ENCODE measurements at places on chromosomes 2 and 18.

DNA sequence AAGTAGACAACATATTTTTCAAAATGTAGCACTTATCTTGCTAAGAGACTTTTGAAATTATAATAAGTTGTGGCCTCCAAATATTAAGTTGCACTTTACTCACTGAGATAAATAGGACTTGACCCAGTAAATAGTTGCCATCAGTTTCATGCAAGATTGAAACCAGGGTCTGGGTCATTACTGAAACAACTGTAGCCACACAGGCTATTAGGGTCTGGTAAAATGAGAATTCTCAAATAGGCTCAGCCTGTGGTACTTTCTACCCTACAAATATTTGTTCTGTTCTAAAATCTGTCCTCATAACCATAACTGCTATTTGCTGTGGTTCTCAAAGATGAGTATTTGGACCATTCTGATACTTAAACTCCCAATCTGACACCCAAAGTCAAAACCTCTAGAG lies 115.4 kb upstream of the STK17B start:
- no peak for DNase-seq
- no peaks in the 10 kb centered on the region for H3K36me3 ChIP-seq
- no peak overlapping the region for H3K4me3 ChIP-seq

DNA sequence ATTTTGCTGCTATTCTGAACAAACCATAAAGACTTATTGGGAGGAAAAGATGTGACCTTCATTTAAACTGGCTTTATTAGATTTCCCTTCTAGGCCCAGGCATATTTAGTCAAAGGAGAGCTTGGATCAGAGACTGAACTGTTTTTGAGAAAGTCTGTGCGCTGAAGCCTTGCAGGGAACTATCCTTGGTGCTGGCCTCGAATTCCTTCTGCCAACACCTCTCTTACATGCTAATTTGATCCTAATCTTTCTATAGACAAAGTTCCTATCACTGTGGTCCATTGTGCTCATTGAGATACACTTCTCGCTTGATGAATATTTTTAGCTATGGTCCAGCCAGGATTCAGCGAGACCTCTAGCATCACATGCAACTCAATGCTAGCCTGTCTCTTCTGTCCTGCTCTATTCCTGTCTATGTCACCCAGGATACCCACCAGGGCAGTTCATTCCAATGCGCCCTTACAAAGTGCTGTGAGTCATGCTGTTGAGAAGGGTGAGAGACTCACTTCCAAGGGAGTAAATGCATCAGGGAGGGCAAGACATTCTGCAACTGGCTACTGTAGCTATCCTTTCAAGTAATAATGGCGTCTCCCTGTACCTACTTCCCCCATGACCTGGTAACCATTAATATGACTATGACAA lies 356.7 kb upstream of the LYPD1 start:
- H3K4me3 ChIP-seq = no peak overlapping the region
- H3K4me1 ChIP-seq = no peaks in the 10 kb centered on the region
- H3K27me3 ChIP-seq = no peaks in the 10 kb centered on the region
- DNase-seq = no peak
- no peaks in the 10 kb centered on the region for H3K36me3 ChIP-seq

- no peak for DNase-seq
- H3K27me3 ChIP-seq = no peaks in the 10 kb centered on the region
- H3K36me3 ChIP-seq = no peaks in the 10 kb centered on the region
- H3K27ac ChIP-seq = peak overlapping the region; percentile 89
- H3K4me3 ChIP-seq = no peak overlapping the region
Measured at GRCh38 chr2:239911641-239912071, 113.5 kb downstream of the NDUFA10 start.

- no peak for DNase-seq
- no peaks in the 10 kb centered on the region for H3K4me1 ChIP-seq
- no peak overlapping the region for H3K27ac ChIP-seq
- H3K27me3 ChIP-seq = no peaks in the 10 kb centered on the region
- no peaks in the 10 kb centered on the region for H3K36me3 ChIP-seq
Measured at GRCh38 chr2:31429759-31430438, 15.4 kb upstream of the XDH start.

DNA sequence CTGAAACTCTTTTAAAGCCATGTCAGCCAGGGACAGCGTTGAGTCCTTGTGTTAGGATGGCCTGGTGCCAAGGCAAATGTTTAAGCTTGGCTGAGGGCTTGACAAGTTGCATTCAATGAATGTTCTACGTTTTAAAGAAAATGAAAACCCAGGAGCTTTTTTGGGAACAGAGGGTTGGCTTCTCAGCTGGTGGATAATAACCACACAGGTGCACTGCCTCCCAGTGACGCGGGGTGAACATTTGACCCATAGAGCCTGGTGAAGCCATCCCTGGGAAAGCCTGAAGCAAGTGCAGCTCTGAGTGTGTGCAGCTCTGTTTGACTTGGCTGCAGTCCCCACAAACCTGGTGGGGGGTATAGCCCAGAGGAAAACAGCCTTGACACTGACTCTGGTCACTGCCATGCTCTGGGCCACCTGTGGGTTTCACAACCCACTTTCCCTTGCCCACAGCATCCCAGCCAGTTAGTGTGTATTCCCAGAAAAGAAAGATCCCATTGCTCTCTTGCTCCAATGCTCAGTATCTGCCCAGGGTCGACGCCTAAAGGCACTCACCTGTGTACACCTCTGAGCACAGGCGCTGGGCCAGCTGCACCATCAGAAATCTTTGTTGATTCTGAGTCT lies 874.9 kb downstream of the RNF144A start:
- no peaks in the 10 kb centered on the region for H3K36me3 ChIP-seq
- no peaks in the 10 kb centered on the region for H3K27me3 ChIP-seq
- DNase-seq = peak; percentile 42
- H3K4me3 ChIP-seq = no peak overlapping the region

DNA sequence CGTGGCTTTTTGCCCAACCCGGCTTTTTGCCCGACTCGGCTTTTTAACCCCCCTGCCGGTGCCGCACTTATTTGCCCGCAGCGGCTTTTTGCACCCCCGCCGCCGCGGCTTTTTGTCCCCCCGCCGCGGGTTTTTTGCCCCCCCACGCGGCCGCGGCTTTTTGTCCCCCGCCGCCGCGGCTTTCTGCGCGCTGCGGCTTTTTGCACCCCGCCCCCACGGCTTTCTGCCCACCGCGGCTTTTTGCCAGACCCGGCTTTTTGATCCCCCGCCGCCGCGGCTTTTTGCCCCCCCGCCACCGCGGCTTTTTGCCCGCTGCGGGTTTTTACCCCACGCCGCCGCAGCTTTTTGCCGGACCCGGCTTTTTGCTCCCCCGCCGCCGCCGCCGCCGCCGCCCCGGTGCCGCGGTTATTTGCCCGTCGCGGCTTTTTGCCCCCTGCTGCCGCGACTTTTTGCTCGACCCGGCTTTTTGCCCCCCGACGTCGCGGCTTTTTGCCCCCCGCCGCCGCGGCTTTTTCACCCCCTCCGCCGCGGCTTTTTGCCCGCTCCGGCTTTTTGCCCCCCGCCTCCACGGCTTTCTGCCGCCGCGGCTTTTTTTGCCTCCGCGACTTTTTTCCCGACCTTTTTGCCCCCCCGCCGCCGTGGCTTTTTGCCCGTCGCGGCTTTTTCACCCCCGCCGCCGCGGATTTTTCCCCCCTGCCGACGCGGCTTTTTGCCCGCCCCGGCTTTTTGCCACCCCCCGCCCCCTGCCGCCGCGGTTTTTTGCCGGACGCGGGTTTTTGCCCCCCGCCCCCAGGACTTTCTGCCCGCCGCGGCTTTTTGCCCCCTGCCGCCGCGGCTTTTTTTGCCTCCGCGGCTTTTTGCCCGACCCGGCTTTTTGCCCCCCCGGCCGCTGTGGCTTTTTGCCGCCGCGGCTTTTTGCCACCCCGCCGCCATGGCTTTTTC lies 2786.5 kb downstream of the RPIA start:
- H3K27me3 ChIP-seq = peaks cover 8% of the 10 kb centered on the region
- no peak overlapping the region for H3K27ac ChIP-seq
- peaks cover 20% of the 10 kb centered on the region for H3K4me1 ChIP-seq
- no peaks in the 10 kb centered on the region for H3K36me3 ChIP-seq

DNA sequence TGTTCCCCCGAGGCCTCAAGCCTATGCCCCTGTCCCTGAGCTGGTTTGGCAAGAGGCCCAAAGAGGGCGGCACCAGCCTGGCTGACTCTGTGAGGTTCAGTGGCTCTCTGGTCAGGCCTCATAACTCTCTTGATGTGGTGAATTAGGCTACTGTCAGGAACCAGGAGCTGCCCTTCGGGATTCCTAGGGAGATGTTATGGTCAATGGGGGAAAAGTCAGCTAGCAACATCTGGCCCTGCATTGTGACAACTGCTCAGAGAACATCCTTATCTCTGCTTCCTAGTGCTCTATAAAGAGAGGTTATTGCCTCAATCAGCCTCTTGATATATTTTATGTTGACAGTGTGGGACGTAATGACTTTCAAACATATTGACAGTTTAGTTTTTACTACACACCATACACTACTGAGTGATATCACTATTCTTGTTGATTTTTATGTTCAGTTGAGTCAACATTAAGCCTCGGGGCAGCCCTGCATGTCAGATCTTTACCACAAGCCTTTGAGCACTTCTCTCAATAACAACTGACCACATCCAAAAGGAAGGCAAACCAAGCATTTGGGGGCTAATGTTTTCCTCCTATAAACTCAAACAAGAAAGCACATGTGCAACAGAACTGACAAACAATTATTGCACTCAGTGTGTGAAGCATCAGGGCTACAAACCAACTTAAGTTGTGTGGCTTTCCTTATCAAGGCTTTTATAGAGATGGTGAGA lies 448.3 kb upstream of the SLC14A2 start:
- H3K27me3 ChIP-seq = no peaks in the 10 kb centered on the region
- no peak for DNase-seq
- no peak overlapping the region for H3K4me3 ChIP-seq
- H3K27ac ChIP-seq = no peak overlapping the region
- no peaks in the 10 kb centered on the region for H3K36me3 ChIP-seq

GRCh38 chr2:13010283-13010682 lies 293.5 kb downstream of the TRIB2 start:
- no peak overlapping the region for H3K4me3 ChIP-seq
- no peak for DNase-seq
- H3K4me1 ChIP-seq = peaks cover 6% of the 10 kb centered on the region
- H3K27ac ChIP-seq = no peak overlapping the region

GRCh38 chr2:88838165-88838635 lies 146.7 kb downstream of the RPIA start:
- H3K36me3 ChIP-seq = no peaks in the 10 kb centered on the region
- H3K27me3 ChIP-seq = no peaks in the 10 kb centered on the region
- no peak for DNase-seq
- no peak overlapping the region for H3K27ac ChIP-seq
- peaks cover 3% of the 10 kb centered on the region for H3K4me1 ChIP-seq

- no peaks in the 10 kb centered on the region for H3K27me3 ChIP-seq
- H3K36me3 ChIP-seq = no peaks in the 10 kb centered on the region
- DNase-seq = peak; percentile 20
- H3K4me3 ChIP-seq = no peak overlapping the region
Measured at GRCh38 chr2:241895712-241896641, 26.4 kb downstream of the RTP5 start.

DNA sequence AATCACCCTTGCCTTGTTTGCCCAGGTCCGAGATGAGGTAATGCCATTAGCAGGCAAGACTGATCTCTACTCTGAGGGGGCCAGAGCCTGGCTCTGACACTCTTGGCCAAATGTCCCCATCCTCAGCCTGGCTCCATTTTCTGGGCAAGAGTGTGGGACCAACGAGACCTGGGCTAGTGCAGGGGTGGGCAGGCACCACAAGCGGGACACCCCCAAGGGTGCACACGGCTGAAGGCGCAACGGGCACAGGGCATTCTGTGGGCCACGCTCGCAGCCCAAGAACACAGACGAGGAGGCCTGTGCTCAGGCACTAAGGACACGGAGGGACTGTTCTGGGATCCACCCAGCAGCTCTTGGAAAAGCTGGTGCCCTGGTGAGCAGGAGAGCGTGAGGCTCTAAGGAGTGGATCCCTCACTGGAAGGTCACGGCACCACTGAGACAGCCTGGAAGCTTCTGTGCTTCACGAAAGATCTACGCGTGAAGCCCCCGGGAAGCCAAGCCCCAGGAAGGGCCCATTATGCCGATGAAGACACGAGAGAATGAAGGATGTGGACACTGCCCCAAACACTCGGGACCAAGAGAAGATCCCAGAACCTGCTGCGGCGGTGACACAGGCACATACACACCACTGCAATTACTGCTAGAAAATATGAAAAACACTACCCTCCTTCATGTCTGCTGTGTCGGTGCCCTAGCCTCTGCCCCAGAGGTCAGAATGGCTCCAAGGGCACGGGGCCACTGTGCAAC lies 138.2 kb downstream of the HDAC4 start:
- no peaks in the 10 kb centered on the region for H3K27me3 ChIP-seq
- H3K36me3 ChIP-seq = no peaks in the 10 kb centered on the region
- H3K4me3 ChIP-seq = no peak overlapping the region
- H3K4me1 ChIP-seq = peaks cover 63% of the 10 kb centered on the region
- DNase-seq = no peak
- no peak overlapping the region for H3K27ac ChIP-seq

- no peaks in the 10 kb centered on the region for H3K4me1 ChIP-seq
- H3K36me3 ChIP-seq = no peaks in the 10 kb centered on the region
- H3K4me3 ChIP-seq = no peak overlapping the region
Measured at GRCh38 chr2:26537826-26538475, 60.0 kb upstream of the OTOF start.

- no peaks in the 10 kb centered on the region for H3K4me1 ChIP-seq
- no peaks in the 10 kb centered on the region for H3K27me3 ChIP-seq
- H3K36me3 ChIP-seq = no peaks in the 10 kb centered on the region
- DNase-seq = no peak
Measured at GRCh38 chr2:19474128-19474527, 115.7 kb upstream of the OSR1 start.

DNA sequence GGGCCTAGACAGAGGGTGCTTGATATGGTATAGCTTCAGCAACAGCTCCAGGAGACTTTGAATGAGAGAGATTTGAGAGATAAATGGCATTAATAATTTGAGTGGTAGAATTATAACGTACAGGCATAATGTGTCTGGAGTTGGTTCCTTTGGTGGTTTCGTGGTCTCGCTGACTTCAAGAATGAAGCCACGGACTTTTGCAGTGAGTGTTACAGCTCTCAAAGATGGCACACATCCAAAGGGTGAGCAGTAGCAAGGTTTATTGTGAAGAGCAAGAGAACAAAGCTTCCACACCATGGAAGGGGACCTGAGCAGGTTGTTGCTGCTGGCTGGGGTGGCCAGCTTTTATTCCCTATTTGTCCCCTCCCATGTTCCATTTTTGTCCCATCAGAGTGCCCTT lies 23.1 kb downstream of the PDCD1 start:
- H3K4me1 ChIP-seq = no peaks in the 10 kb centered on the region
- no peaks in the 10 kb centered on the region for H3K36me3 ChIP-seq
- DNase-seq = no peak
